ENCODE measurements at places on chromosomes 2 and 18.
A peak's percentile ranks its signal among the peaks of the same experiment; 100 is the strongest.

GRCh38 chr2:118443596-118443995 lies 355.3 kb downstream of the INSIG2 start:
- no peak for DNase-seq

- DNase-seq, result no peak
Measured at GRCh38 chr2:27003857-27004256, 28.9 kb upstream of the TMEM214 start.

GRCh38 chr2:137185378-137186078 lies 420.2 kb downstream of the THSD7B start:
- DNase-seq, result no peak

DNA sequence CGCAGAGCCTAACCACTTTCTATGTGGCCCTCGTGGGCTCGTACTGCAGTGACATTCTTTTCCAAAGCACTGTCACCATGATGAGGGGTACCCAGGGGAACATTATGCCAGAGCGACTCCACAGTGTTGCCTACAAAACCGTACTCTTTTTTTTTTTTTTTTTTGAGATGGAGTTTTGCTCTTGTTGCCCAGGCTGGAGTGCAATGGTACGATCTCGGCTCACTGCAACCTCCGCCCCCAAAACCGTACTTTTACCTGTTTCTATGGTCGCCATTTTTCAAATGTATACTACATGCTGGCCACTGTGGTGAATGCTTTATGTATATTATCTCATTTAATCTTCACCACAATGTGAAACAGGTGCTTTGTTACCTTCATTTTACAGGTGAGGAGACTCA lies 4.3 kb downstream of the PLEK start:
- no peak for DNase-seq

DNA sequence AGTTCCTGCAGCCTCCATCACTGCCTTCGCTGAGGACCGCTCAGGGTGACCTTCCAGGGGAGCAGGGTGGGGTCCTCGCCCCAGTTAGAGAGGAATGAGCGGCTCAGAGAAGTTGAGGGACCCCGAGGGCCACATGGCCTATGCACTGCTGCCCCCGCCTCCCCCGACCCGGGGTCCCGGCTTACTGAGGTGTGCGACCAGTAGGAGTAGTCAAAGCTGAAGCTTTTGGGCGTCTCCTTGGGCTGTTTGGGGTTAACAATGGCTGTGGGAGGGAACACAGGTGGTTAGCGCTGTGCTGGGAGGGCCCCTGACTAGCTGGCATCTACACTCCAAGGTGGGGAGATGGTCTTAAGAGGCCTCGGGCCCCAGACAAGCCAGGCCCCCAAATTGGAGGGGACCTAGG lies 31.0 kb downstream of the KIF1A start:
- DNase-seq, result no peak

GRCh38 chr2:210318486-210318885 lies 3.5 kb upstream of the MYL1 start:
- DNase-seq, result no peak

- DNase-seq, result peak; percentile 79
Measured at GRCh38 chr2:714005-714741, 37.0 kb upstream of the TMEM18 start.

DNA sequence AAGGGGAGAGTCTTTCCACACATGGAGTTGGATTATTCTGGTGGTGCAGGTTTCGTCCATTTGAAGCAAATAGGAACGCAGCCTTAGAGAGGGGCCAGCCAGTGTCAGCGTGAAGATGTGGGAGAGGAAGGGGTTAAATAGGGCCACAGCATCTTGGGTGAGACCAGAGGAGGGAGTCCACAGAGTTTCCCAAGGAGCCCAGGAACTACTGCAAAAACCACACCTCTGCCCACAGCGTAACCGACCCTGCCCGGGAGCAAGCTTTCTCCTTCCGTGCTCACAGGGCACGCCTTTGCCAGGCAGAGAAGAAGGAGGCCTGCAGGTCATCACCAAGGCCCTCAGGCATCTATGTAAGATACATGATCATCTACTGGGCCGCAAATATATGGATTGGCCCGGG lies 314.5 kb downstream of the AGAP1 start:
- no peak for DNase-seq

GRCh38 chr2:205650450-205650849 lies 31.9 kb upstream of the NRP2 start:
- no peak for DNase-seq

DNA sequence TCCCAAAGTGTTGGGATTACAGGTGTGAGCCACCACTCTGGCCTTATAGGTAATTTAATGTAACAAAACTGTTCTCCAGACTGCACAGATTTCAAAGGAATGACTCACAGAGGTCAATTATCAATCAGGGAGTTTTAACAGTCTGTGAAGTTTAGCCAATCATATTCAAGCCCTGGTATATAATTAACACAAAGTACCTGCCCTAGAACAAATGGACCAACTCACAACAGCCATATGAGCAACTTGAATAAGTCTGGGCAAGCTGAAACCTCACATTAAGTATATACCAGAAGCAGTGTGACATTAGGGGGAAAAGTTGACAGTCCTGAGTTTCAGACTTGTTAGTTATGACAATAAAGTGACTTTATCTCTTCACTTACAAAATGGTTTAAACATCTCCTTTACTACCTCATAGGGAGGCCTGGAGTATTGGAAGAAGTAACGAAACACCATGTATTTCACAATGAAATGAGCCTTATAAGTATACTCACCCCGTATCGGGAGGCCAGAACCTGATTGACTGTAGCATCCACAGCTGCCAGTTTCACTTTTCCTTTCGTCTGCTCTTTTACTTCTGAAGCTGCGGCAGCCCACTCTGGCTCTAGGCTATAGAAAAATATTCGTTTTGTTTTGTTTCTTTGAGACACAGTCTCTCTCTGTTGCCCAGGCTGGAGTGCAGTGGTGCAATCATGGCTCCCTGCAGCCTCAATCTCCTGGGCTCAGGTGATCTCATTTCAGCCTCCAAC lies 22.2 kb downstream of the PDIA6 start:
- DNase-seq, result no peak

Data from GM13976 (cell line).